ENCODE measurements at places on chromosomes 5 and 9.
A peak's percentile ranks its signal among the peaks of the same experiment; 100 is the strongest.

- peak; percentile 48 for DNase-seq
These were observed 35.6 kb downstream of the NIM1K start for GRCh38 chr5:43227655-43228054.

DNA sequence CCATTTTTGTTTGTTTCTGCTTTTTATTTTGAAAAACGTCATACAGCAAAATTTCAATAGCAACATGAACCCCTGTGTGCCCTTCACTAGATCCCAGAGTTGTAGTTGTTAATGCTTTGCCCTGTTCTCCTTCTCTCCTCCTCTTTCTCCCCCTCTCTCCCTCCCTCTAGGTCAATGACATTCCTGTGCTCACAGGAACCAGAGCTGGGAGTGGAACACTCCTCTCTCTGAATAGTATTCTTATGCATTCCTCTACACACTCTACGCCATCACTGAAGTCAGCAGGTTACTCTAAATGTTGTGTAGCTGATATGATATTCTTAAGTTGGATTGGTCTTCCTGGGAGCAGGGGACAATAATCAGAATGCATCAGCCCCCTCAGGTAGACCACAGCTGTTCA is 243.4 kb downstream of the SYK start:
- no peak for DNase-seq

DNA sequence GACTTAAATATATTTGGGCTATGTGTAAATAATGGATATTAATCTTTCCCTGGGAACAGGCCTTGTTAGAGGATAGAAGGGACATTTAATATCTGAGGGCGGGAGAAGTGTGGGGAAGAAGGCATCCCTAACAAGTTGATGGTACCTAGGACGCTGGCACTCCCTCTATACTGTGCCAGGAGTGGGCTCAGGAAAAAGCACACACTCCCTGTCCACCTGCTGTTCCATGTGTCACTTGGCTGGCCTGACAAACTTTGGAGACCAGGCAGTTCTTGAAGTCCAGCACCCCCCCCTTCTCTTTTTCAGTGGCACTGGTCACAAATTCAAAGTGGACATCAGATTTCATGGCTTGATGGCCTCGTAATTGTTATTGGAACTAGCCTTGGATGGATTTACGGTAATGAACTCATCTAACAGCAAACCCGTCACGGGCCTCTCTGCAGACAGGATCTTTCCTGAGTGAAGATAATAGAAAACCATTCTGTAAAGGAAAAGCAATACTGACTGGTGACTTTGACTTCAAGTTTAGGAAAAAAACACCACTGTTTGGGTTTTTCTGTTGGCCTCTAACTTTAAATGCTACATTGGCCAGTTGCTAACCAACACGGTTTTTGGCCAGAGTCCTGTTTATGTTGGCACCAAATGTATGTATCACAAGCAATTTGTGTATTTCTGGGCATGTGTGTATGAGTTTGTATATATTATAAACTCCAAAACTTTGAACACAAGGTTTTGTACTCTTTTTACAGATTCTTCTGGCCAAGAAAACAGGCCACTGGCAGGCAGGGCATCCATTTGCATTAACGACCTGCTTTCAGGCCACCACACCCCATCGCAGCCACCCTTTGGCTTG is 552.6 kb downstream of the CCDC171 start:
- DNase-seq = no peak

GRCh38 chr9:77714077-77714549 is 66.0 kb upstream of the GNA14 start:
- DNase-seq = no peak

DNA sequence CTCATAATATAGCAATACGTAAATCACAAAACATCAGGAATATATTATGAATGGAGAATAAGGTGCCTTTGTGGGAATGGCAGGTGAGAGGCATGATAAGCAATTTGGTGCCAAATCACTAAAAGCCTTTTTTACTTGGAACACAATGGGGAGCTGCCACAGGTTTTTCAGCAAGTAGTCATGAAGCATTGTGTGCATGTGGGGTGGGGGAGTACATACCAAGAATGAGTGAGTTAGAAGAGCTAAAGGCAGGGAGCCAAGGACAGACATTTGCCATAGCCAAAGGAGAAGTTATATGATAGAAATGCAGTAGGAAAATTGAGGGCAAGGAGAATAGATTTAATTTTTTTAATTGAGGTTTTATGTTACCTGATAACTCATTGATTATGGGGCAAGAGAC is 445.0 kb upstream of the SMC2 start:
- no peak for DNase-seq

GRCh38 chr5:13540168-13540750 is 404.2 kb downstream of the DNAH5 start:
- DNase-seq = no peak

DNA sequence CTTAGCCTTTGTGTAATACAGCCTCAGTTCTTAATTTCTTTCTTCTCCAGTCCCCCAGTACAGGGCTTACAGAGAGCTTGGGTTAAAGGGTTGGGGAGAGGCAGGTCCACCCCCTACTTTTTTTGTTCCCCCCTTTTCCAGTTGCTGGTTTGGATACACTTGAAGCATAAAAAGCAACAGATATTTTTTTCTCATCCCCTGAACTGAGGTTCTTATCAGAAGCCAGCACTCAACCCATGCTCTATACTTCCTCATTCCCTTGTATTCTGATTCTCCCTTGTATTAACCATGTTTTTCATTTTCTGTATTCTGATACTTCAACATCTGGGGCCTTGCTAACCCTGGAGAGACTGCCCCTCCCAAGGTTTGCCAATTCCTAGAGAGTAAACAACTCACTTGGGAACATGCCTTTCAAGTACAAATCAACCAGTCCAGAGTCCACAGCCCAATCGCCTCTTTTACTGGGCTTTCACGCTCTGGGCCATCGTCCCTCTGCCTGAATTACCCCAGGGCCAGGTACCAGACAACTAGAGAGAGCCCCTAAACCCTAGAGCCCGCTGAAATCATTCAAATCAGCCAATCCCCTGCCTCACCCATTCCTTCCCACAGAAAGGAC is 333.4 kb upstream of the PUM3 start:
- no peak for DNase-seq

DNA sequence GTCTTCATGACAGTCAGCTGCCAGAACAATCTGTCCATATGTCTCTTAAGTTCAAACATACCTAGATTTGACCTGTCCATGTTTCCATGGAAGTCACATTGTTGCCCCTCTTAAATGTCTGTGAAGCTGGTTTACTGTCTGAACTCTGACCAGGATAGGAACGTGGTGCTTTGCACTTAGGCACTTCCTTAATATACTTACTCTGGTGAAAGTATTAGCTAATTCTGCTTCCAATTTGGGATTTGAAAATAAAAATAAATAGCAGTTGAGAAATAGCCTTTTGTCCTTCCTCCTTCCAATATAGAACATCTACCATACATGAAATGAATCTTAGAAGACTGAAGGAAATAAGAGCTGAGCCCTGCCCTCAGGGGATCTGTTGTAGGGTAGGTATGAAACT is 524.5 kb upstream of the CLINT1 start:
- no peak for DNase-seq

GRCh38 chr5:119330367-119331183 is 25.2 kb upstream of the TNFAIP8 start:
- DNase-seq = no peak

DNA sequence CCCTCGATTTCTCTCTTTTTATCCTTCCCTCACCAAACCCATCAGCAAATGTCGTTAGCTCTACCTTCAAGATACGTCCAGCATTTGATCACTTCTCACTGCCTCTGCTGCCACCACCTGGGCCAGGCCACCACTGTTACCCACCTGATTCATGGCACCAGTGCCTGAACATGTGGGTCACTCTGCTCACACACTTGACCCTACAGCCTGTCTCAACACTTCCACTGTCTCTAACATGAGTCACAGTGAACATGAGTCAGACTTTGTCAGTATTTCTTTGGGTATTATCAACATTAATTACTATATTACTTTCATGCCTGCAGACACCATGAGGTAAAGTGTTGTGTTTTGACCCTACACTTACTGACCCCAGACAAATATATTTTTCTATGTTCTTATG is 19.6 kb downstream of the SLC24A2 start:
- DNase-seq = no peak

GRCh38 chr5:148828511-148829247 is 2.3 kb downstream of the ADRB2 start:
- no peak for DNase-seq

DNA sequence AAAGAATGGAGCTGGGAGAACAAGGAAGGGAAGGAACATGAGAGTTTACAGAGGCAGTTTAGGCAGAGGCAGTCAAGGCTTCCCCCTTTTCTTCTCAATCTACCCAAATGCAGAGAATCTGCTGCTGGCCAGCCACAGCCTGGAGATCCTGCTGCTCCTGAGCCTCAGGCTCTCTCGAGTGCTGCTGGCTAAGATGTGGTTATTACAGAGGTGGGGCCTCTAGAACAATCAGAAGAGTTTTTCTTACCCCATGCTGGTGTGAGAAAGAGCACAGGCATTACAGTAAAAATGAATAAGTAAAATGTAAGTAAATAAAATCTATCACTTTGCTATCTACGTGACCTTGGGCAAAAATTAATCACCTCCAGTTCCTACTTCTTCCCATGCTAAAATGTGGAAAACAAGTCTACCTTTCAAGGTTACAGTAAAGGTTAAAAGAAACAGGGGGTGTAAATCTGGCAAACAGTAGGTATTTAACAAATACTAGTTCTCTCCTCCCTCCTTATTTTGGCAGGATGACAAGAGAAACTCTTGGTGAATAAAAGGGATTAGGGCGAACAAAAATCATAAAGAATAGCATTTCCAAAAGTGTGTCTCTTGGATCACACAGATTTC is 31.1 kb downstream of the FBXW11 start:
- no peak for DNase-seq

DNA sequence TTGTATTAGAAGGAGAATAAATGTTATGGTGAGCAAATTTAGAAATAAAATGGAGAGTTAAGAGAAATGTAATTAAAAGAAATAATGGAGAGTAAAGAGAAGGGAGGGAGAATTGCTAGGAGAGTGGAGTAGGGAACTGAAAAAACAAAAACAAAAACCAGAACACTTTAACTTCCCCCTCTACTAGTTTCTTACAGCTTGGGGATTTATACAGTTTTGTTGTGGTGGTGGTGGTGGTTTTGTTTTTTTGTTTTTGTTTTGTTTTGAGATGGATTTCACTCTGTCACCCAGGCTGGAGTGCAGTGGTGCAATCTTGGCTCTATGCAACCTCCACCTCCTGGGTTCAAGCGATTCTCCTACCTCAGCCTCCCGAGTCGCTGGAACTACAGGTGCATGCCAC is 322.4 kb downstream of the TMEM167A start:
- no peak for DNase-seq

DNA sequence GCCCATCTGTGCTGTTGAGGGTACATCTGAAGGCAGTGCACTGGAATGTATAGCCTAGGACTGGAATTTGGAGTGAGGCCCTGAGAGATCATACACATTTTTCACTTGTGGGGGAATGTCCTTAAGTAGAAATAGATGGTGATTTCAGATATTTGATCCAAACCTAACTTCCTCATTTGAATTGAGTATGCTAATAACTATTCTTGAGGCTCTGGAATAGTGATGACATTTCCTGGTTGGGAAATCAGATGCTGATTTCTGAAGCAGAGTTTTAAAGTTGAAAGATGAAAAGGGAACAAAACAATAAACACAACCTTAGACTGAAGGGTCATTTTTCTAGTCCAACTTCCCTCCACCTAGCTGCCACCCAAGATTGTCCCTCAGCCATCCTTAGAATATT is 163.0 kb upstream of the CCDC152 start:
- DNase-seq = no peak

GRCh38 chr9:105967797-105968196 is 273.5 kb downstream of the TMEM38B start:
- DNase-seq = no peak

GRCh38 chr5:108726446-108727235 is 21.1 kb upstream of the FER start:
- no peak for DNase-seq

DNA sequence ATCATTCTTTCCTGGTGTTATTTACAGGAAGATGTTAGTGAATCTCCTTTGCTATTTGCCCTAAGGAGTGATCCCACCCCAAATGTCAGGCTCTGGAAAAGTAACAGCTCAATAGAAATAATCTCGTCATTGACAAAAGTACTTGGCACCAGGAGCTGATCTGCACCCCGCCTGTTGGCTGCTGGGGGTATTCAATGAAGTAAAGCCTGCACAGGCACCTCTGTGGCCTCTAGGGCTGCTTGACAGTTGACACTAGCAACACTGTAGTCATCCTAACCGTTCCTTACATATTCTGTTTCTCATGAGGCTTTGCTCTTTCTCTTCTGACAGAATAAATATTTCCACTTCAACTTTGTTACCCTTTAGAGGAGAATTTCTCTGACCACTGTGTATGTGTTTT is 103.4 kb downstream of the DOCK2 start:
- DNase-seq = no peak

DNA sequence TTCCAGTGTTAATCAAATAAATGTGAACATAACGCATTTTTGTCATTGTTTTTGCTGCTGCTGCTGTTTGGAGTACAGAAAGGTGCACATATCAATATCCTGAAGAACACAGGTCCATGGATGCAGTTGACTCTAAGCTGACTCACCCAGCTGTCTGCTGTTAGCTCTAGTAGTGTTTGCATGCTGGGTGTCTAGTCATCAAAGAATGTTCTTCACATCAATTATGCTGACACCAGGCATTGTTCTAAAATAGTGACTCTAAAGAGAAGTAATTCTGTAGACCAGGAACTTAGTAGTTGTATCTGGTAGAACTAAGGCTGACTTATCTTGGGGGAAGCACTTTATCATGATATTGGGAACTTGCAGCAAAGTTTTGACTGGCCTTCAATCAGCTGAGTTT is 55.7 kb upstream of the DPYSL3 start:
- no peak for DNase-seq

DNA sequence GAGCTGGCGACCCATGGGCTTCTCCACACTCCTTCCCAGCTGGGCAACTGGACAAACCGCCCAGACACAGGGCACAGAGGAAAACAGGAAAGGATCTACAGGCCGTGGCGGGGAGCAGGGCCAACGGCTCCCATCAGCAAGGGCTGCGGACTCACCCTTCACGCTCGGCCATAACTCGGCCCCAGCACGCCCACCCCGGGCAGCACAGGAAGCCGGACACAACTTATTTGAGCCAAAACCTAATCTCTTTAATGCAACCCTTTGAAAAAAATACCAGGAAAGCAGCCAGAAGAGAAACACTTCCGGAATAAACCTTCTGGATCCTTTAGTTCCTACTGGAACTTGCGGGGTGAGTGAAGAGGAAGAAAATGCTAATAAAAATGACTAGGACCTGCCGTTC is 59.9 kb downstream of the VAV2 start:
- no peak for DNase-seq

- DNase-seq = no peak
These were observed 283.7 kb downstream of the CSNK1G3 start for GRCh38 chr5:123795688-123796087.

DNA sequence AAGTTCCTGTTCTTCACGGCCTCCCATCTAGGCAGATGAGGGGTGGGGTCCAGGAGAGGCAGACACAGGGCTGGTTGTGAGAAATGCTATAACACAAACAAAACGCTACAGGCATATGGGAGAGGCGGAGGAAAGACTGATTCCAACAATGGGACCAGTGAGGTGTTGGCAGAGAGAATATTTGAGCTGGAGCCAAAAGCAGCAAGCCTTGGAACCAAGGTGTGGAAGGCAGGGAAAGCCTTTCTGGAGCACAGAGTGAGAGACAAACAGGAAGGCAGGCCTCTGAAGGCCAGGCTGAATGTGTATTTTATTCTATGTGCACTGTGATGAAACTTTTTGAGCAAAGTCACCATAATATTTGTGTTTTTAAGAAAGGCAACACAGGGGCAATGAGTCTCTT is 2.9 kb downstream of the ATPSCKMT start:
- DNase-seq = no peak

- no peak for DNase-seq
These were observed 60.4 kb downstream of the TNC start for GRCh38 chr9:115057559-115057958.

All from COLO829 (cell line).